Glomerular endothelial cell (primary cell): ENCODE measurements at places on chromosomes 3 and 15.

- DNase-seq, result peak; percentile 73
These were observed 9.7 kb downstream of the APH1B start for GRCh38 chr15:63287109-63287508.

DNA sequence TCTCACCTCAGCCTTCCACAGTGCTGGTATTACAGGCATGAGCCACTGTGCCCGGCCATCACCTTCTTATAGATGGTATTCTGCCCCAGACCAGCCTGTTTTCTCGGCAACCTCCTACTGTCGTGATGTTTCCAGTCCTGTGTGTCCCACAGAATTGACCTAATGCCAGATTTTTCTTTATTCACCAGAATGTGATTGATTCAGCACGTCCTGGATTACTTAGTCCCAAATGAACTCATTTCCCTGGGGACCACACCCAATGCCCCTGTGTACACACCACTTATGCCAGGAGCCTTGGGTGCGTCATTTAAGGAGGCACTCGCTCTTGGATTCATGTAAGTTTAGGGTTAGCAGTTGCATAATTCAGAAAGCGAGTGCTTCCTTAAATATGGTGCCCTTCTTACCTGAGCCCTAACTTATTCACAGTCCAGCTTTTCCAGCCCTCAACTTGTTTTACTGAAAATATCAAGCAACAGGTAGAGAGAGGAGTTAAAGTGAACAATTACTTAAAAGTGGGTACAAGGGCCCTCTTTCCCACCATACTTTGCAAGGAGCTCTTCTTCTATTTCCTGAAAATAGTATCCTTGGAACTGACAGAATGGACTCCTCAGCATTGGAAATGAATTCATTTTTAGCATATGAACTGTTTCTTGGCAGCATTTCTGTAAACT lies 64.6 kb upstream of the UBE2E1 start:
- DNase-seq, result no peak

GRCh38 chr15:74540161-74540760 lies 759 bp upstream of the ARID3B start:
- DNase-seq, result no peak

GRCh38 chr3:23993556-23994243 lies 48.6 kb downstream of the NR1D2 start:
- no peak for DNase-seq

- no peak for DNase-seq
These were observed 383 bp upstream of the EFCC1 start for GRCh38 chr3:129000742-129001100.

GRCh38 chr3:9130345-9131305 lies 118.8 kb downstream of the SRGAP3 start:
- DNase-seq, result no peak

GRCh38 chr15:57565311-57565710 lies 26.4 kb upstream of the MYZAP start:
- DNase-seq, result no peak

GRCh38 chr15:93983526-93983925 lies 247.8 kb upstream of the MCTP2 start:
- DNase-seq, result no peak
